ENCODE measurements at places on chromosomes 12 and 14.

GRCh38 chr12:95731519-95731958 is 59.0 kb downstream of the NTN4 start:
- DNase-seq, result no peak

DNA sequence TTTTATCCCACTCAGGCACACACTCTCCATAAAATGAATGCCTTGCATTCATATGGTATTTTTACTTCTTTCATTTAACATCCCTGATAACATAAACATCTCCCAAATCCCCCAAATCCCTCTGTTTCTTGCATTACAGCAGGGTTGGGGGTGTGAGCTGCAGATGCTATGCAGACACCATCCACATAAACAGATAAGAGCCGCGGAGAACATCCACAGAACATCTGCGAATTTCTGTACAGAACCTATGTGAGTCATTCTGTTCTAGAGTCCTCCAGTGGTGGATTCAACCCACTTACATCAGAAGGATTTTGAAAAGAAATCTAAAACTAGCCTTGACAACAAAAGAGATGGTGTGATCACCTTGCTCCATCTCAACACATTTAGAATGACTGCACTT is 20.3 kb downstream of the FBLN5 start:
- DNase-seq, result no peak

DNA sequence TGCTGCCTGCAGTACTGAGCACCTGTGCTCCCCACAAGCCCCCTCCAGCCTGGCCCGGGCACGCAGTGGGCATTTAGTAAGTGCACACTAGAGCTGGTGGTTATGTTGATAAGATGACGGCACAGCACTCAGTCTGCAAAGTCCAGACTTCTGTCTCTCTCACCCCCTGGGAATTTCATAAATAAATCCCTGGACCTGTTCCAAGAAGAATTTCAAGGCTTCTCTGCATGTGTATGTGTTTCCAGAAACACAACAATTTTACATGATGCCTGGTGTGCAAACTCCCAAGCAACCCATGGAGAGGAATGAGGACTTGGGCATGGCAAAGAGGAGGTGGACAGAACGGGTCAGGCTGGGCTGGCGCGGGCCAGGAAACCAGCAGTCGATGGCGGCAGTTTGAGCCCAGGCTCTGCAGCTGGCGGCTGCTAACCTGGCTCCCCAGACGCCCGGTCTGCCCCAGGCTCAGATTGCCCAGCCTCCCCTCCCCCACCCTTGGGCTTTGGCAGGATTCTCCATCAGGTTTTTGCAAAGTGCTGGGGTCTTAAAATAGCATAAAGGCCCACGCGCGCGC is 10.4 kb upstream of the ACVR1B start:
- no peak for DNase-seq

- no peak for DNase-seq
Measured at GRCh38 chr14:94646066-94646465, 33.9 kb downstream of the SERPINA3 start.

DNA sequence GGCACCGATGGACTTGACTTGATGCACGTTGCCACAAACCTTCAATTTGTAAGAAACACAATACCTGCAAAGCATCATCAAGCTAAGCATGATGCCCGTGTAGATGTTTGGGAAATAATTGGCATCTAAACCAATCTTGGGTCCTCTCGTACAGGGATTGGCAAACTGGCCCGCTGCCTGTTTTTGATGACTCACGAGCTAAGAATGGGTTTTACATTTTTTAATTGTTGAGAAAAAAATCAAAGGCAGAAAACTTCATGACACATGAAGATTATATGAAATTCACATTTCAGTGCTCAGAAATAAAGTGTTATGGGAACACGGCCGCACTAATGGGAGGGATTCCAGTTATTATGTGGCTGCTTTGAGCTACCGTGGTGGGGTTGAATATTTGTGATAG is 10.9 kb downstream of the MTA1 start:
- DNase-seq, result peak; percentile 77

DNA sequence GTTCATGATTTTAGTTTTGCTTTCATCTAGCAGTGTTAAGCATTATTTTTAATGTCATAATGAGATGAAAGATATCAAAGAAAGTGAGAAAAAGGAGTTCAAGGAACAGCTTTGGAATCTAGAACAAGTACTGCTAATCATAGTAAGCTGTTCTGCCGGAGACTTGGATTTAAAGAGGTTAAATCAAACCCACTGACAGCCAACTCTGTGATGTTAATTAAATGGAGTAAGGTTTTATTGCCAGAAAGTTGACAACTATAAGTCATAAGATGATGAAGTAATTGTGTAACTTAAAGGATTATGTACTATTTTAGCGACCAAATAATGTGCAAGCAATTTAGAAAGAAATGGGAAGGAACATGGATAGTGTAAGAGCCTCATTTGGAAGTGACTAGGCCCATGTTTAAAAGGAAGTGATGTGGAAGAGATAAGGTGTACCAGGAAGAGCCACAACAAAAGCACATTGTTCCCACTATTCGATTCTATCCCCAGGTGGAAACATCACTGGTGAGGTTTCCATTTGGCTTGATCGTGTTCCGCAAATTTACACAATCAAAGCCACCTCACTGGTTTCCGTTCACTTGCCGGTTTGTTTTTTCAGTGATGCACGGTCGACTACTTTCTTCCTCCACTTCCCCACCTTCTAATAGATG is 388.5 kb downstream of the PAWR start:
- no peak for DNase-seq

DNA sequence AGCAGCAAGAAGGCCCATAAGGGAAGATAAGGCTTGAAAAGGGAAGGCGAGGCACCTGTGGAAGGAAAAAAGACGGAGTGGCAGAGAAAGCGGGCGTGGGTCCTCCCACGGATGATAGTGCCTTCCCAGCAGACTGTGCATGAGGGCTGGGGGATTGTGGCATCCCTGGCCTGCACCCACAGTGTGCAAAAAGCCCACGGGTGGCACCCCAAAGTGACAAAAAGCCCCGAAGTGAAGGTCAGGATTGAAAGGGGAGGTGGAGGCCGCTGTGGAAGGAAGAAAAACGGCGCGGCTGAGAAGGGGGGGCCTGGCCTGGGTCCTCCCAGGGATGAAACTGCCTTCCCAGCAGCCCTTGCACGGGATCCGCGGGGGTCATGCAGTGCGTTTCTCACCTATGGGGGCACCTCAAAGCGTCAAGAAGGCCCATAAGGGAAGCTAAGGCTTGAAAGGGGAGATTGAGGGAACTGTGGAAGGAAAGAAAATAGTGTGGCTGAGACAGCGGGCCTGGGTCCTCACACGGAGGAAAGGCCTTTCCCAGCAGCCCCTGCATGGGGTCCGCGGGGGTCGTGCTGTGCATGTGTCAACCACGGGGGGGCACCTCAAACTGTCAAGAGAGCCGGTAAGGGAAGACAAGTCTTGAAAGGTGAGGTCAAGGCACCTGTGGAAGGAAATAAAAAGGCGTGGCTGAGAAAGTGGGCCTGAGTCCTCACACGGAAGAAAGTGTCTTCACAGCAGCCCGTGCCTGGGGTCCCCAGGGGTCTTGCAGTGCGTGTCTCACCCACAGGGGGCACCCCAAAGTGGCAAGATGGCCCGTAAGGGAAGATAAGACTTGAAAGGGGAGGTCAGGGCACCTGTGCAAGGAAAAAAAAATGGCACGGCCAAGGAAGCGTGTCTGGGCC is 274.1 kb downstream of the ALG10 start:
- DNase-seq, result no peak

DNA sequence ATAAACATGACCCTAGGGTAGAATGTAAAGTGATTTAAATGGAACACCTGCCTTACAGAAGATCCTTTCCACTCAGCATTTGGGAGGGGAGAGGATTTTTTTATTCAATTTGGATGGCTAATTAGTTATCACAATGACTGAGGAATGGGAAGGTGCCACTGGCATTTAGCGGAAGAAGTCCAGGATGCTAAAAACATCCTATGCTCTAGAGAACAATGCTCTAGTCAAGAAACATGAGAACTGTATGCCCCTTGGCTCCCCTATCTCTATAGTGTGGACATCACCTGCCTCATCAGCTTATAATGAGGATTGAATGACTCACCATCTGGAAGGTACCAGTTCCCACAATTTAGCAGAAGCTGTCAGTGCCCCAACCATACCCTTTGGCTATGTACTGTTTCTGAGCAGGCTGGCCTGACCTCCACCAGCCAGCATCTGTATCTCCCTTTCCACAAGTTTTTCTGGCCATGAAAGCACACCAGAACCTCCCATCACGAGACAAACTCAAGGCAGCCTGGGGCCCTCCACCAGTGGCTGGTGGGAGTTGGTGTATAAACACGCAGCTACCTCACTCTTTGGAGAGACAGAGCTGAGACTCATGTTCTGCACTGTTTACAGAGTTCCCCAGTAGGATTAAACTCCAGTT is 109.7 kb upstream of the VASH1 start:
- DNase-seq, result no peak

DNA sequence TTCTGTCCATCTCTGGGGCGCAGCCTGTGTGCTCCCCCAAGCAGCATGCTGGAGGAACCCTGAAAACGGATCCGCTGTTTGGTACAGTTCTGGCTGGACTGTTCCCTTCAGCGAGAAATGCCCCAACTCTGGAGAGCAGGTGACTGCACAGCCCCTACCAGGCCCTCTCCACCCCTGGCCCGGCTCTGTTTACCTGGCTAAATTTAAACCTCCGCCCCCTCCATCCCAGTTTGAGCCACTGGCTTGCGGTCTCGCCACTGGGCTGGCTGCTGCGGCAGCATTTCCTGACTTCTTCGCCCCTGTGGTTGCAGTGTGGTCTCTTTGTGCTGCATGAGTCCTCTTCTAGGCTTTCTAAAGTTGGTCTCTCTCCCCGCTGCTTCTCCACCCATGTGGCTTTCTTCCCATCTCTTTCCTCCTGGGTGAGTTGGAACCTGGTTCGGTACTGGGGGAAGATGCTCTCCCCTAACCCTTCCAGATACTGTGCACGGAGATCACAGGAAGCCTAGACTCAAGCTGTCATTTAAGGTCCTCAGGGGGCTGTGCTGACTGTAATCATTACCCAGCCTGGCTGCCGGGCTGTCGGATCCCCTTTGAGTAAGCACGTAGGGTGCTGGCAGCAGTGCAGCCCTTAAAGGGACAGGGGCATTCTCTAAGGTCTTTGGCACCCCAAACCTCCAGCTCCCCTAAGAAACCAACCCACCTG is 60.6 kb downstream of the FBXL14 start:
- peak; percentile 87 for DNase-seq

Measured in astrocyte of the hippocampus (primary cell).